ENCODE measurements at places on chromosomes 7 and 10. TPM values are rescaled to one million over a fixed set of nuclear protein-coding genes. Genes with fewer than 3 reads are reported as not detected.

DNA sequence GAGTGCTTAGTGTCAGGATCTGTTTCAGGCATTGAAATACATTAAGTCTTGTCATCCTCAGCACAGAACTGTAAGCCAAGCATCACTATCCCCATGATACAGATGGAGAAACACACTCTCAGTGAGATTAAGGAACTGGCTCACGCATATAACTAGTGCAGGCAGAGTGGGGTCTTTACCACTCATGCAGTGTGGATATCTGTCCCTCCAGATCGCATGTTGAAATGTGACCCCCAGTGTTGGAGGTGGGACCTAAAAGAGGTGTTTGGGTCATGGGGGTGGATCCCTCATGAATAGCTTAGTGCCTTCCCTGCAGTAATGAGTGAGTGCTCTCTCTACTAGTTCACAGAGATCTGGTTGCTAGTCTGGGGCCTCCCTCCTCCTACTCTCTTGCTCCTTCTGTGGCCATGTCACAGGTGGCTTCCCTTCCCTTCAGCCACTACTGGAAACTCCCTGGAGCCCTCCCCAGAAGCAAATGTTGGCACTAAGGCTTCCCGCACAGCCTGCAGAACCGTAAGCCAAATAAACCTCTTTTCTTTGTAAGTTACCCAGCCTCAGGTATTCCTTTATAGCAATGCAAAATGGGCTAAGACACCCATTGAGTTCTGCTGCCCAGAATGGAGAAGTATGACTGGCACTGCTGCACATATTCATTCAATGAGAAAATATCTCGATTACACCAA, 31.8 kb upstream of the MSMB start:
- DNase-seq, result no peak

DNA sequence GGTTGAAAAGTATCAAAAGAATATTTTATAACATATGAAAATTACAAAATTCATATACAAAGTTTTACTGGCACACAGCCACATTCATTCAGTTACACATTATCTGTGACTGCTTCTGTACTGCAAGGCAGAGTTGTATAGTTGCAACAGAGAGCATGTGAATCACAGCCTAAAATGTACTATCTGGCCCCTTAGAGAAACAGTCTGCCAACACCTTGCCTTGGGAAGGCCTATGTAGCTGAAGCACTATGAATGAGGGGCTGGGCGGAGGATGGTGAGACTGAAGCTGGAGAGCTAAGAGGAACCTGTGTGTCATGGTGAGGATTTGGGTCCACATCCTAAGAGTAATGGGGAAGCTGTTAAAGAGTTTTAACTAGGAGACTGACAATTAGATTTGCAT, 35.7 kb downstream of the PDZD8 start:
- no peak for DNase-seq

DNA sequence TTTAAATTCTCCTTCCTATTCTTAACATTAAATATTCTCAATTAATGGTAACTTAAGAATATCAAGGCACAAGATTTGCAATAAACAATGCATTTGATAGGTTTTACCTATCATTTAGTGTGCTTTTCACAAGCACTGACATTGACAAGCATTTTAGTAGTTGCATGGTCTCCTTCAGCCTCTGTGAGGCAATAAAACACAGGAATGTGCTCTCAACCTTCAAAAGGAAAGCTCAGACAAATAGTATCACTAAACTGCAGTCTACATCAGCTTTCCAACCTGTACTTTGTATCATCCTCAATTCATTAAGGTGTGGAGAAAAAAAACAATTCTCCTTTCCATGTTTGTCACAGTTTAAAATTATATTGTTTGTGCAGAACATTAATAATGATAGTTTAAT, 51.1 kb upstream of the TSPAN13 start:
- no peak for DNase-seq

DNA sequence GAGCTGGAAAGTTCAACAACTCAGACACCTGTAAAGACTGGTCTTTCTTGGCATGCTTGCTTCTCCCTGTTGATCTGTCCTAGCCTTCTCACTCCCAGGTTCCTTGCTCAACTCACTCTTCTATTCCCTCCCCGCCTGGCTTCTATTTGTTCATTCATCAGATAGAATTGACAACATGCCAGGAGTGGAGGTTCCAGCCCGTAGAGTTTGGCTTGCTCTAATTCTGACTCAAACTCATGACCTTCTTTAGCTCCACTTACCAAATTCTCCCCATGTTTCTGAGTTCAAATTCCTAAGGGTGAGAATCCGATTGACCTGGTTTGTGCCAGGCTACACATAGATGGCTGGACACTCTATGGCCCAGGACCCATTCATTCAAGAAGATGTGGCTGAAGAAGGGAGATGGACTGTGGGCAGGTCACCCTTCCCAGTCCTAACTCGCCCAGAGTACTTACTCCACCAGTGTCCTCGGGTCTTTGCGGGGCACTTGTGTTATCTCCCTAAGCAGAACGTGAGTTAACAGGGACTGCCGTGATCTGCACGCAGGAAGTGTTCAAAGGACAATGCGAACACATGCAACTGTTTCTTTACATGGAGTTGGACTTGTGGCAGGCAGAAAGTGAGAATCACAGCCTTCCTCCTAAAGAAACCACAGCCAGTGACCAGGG, 4.0 kb upstream of the TMEM236 start:
- no peak for DNase-seq

DNA sequence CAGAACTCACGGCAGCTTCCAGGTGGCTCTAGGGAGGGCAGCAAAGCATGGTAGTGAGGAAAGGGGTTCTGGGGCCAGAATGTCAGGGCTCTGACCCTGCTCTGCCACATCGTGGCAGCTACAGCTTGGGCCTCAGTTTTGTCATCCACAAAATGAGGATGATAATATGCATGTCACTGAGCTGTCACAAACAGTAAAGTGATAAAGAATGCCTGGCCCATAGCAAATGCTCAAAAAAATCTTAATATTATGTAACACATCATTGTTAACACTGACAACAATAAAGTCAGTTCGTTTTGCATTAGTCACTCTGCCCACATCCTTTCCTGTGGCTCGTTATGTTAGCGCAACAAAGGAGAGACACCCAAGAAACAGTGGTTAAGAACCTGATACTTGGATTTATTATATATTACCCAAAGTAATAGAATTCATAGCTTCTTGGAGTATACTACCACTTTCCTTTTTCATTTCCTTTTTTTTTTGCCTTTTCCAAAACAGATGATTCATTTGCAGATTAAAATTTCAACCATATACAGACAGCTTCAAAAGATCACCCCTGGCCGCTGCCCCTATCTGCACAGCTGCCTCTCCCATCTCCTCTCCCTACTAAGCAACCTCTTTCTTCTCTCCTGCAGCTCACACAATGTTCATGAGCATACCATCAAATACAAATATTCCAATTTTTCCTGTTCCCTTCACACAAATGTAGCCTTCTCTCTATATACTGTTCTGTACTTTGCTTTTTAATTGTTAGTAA, 45.5 kb upstream of the DDC start:
- no peak for DNase-seq

DNA sequence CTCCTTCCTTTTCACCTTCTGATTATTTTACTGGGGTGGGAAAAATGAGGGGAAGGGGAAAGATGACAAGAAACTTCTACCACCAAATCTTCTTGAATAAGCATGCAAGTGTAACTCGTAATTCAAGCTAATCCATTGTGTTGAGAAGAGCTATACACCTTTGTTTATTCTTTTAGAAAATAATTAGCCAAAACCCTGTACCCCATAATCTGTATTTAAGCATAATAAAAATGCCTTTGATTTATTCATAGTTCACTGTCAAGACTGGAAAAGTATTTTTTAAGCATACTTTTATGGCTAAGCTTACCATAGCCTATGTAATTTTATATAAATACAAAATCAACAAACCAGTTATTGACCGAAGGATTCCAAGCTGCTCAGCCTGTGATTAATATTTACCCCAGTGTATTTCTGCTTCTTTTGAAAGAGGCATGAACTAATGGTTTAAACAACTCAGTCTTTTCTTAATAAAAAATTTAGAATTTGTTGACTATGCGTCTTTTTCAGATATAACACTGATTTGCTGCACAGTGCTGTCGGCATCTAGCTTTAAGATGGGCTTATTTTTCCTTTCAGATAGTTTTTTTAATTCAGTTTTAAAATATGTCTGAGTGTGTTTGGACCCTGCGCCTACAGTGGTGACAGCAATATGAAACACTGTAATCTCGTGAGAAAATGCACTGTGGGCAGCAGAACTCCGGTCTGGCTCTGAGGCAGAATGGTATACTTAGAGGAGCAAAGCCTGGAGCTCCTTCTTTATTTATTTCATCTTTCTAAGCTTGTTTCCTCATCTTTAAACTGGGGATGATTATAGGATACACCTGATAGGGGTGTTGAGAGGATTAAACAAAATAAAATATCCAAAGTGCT, 238.8 kb upstream of the LRGUK start:
- peak; percentile 14 for DNase-seq

DNA sequence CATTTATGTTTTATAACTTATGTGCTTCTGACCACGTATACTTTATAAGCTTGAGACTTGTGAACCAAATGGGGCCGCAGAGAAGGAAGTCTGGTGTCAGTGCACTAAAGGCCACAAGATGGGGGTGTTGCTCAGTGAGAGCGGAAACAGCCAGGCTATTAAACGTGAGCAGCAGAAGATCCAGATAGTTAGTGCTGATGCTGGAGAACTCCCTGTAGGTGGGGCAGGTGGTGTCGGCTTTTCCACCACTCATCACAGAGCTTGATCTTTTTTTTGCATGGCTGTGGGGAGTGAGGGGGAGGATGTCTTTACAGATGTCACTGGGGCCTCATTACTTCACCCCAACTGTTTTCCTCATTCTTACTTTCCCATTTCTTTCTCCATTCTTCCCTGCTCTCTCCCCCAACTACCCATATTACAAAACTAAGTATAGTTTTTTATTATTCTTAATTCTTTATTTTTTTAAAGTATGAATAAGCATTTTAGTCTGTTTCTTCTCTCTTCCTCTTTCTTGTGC, 34.7 kb downstream of the ACADSB start:
- DNase-seq, result peak; percentile 50

- DNase-seq, result no peak
Measured at GRCh38 chr7:82404652-82405051, 38.9 kb downstream of the CACNA2D1 start.

- no peak for DNase-seq
Measured at GRCh38 chr10:87635498-87636312, 24.0 kb upstream of the PAPSS2 start.

DNA sequence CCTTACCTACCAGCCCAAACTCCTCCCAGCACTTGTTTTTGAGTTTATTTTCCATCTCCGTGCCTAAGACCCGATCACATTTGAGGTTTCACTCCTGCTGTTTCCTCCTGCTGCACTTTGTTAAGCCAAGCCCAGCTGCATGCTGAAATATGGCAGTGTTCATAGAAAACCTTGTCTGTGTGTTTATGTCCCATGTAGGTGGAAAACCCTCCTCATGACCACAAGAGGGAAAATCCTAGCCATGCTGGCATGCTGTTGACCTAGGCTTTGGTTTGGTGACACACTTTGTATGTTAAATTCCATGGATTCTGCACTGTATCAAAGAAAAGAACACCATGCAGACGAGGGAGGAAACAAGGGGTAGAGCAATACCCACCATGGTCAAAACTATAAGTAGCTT, 154.4 kb downstream of the CUBN start:
- no peak for DNase-seq

- peak; percentile 57 for DNase-seq
Measured at GRCh38 chr7:121755818-121756552, 117.0 kb upstream of the PTPRZ1 start.

- no peak for DNase-seq
Measured at GRCh38 chr7:463817-464453, 55.7 kb downstream of the PDGFA start.

DNA sequence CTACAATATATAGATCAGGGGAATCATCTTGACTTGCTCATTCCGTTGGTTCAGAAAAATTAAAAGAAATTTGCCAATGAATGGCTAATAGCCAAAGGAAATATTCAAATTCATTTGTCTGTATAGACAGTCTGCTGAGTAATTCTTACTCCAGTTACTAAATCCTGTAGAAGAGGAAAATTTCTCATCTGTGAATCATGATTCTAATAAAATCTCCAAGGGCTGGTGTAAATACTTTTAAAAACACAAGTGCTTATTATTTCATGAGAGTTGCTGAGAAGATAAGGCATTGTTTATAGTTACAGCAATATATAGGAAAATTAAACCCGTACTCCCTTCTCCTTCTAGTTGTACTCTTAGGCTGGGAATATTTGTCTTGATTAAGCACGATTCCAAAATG, 53.0 kb downstream of the WNT2 start:
- DNase-seq, result no peak

DNA sequence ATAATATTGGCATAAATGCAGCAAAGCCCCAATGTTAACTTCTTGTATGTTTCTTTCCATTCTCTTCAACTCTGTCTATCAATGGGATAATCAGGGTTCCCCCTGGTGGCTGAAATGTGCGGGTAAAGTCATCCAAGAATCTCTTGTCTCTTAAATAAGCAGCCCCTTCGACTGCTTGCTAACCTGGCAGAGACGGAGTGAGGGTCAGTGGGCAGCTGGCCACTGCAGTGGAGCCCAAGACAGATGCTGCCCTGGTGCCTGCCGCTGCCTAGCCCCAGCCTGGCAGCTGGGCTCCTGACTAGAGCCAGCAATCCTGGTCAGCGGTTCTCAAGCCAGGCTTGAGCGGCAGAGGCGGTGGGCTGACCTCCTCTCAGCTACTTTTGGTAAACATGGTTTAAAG, 248.9 kb downstream of the COBL start:
- DNase-seq, result peak; percentile 83

- peak; percentile 35 for DNase-seq
Measured at GRCh38 chr10:129962031-129962871, 1.8 kb downstream of the EBF3 start.

DNA sequence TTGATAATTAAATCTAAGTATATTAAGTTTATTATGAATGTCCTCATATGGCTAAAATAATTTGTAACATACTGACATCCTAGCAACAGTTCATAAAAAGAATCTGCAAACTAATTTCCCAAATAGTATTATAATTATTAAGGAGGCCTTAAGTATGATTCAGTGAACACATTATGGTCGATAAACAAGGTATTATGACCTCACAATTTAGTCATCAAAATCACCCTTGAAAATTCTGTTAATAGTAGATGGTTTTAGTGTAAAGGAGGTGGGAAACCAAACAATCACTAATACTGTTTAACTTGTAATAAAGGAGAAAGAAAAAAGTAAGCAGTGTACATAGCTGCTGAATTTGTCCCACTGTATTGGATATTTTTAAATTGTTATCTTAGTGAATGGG, 2.1 kb downstream of the ETV1 start:
- DNase-seq, result no peak

RAB19 gene
- 3.2 TPM for total RNA-seq

TDRD1 gene
- total RNA-seq, result 0.25 TPM

LOXL4 gene
- 3.3 TPM for total RNA-seq

PCDH15 gene
- total RNA-seq, result 16.9 TPM

CFAP58 gene
- 5.0 TPM for total RNA-seq

HOXA1 gene
- total RNA-seq, result 0.31 TPM

KIAA1217 gene
- 58.6 TPM for total RNA-seq

HECW1 gene
- 0.21 TPM for total RNA-seq

ZNF33A gene
- 25.7 TPM for total RNA-seq

Measured in lung (tissue), 17 donors.